ENCODE measurements at places on chromosomes 5 and 9.

- H3K27me3 ChIP-seq: no peaks in the 10 kb centered on the region
- H3K36me3 ChIP-seq: no peaks in the 10 kb centered on the region
- no peak overlapping the region for H3K27ac ChIP-seq
- peaks cover 6% of the 10 kb centered on the region for H3K4me1 ChIP-seq
- DNase-seq: no peak
Observed at GRCh38 chr5:93681432-93681831, 60.0 kb downstream of the POU5F2 start.

DNA sequence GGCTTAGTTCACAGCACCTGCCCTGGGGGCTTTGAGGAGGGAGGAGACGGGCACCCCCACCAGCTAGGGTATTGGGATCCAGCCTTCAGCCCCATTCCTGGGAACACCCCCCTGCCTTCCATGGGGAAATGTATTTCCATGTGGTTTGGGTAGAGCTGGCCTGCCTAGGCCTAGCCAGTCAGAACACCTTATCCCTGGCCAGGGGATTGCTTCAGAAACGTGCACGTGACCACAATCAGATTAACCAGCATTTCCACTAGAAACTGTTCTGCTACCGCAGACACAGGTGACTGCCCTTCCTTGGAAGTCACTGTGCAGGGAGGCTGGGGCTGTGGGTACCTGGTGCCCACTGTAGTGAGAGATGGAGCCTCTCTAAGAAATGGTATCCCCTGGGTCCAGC is 14.0 kb downstream of the BBLN start:
- H3K27ac ChIP-seq: no peak overlapping the region
- H3K27me3 ChIP-seq: no peaks in the 10 kb centered on the region
- H3K36me3 ChIP-seq: peaks cover 25% of the 10 kb centered on the region

DNA sequence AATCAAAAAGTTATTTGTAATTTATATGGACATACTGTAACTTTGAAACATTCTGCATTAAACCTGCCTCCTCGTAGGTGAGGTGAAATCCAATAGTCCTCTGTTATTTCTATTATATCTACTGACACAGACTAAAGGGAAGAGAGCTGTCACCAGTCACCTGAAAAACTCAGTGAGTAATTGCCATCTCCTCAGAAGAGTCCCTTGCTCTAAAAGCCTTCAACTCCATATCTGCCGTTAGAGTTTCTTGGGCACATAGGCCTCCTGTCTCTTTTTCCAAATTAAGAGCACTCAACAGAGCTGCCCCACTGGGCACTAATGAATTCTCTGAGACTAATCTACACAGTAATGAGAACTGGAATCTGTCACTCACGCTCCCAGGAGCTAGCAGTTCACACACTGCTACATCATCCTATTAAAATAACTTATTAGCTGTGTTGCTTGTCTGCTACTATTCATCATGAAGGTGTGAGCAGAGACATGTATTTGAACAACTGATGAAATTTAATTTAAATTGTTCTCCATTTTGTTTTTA is 67.3 kb upstream of the VCAN start:
- DNase-seq: no peak
- H3K4me1 ChIP-seq: peaks cover 5% of the 10 kb centered on the region
- no peak overlapping the region for H3K27ac ChIP-seq
- H3K36me3 ChIP-seq: no peaks in the 10 kb centered on the region

GRCh38 chr5:91224969-91225368 is 158.1 kb downstream of the ARRDC3 start:
- no peaks in the 10 kb centered on the region for H3K4me1 ChIP-seq
- no peak overlapping the region for H3K27ac ChIP-seq
- DNase-seq: no peak
- H3K27me3 ChIP-seq: no peaks in the 10 kb centered on the region
- no peak overlapping the region for H3K4me3 ChIP-seq

GRCh38 chr5:74367934-74368333 is 272.6 kb downstream of the ENC1 start:
- DNase-seq: no peak
- no peaks in the 10 kb centered on the region for H3K4me1 ChIP-seq
- H3K4me3 ChIP-seq: no peak overlapping the region
- no peak overlapping the region for H3K27ac ChIP-seq
- H3K36me3 ChIP-seq: no peaks in the 10 kb centered on the region
- no peaks in the 10 kb centered on the region for H3K27me3 ChIP-seq

- H3K36me3 ChIP-seq: no peaks in the 10 kb centered on the region
- no peaks in the 10 kb centered on the region for H3K4me1 ChIP-seq
- no peak overlapping the region for H3K27ac ChIP-seq
- no peak overlapping the region for H3K4me3 ChIP-seq
Observed at GRCh38 chr9:9437641-9438040, 1175.2 kb downstream of the PTPRD start.
